Pulmonary artery endothelial cell (primary cell): ENCODE measurements at places on chromosomes 5 and 9. TPM values are rescaled to one million over a fixed set of nuclear protein-coding genes. Genes with fewer than 3 reads are reported as not detected.

DNA sequence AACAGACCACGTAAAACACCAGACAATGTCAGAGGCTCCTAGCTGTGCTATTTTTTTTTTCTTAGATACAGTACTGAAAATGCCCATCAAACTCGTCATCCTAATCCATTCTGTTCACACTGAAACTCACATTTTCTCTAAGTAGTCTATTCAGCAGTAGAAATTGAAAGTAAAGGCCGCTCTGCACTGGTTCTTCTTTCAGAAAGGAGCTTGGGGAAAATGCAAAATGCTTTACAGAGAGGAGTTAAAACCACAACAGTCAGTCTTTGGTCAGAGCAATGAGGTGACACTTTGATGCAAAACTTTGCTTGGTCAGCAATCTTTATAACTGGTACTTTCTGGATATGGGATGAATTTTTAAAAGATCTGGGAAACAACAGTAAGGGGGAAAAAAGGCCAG, 43.8 kb upstream of the SUSD1 start:
- no peak for DNase-seq

ACTL7A gene
- total RNA-seq: not detected in 2 replicates

GARIN3 gene
- not detected in 2 replicates for total RNA-seq

UQCRQ gene
- 76.3 and 96.2 TPM in 2 replicates for total RNA-seq
